ENCODE measurements at places on chromosomes 3 and 15. TPM values are rescaled to one million over a fixed set of nuclear protein-coding genes. Genes with fewer than 3 reads are reported as not detected.

SEMA3G gene
- 0.43 TPM for total RNA-seq

HESX1 gene
- total RNA-seq: 0.14 TPM

CCR2 gene
- not detected for total RNA-seq

CFAP91 gene
- total RNA-seq: 2.2 TPM

GOLGA8Q gene
- total RNA-seq: not detected

DPPA2 gene
- not detected for total RNA-seq

AGBL1 gene
- total RNA-seq: not detected

CAMK1 gene
- total RNA-seq: 40.1 TPM

DNA sequence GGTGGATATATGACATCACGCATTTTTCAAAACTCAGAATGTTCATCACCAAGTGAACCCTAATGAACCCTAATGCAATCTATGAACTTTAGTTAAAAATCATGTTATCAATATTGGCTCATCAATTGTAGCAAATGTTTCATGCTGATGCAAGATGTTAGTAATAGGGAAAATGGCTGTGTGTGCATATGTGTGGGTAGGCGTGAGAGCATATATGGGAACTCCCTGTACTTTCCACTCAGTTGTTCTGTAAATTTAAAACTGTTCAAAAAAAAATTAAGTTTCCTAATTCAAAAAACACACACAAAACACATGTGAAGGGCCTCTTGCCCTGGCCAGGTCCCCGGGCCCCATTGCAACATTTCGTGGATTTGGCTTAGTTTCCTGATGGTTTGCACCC, 89.7 kb upstream of the PROK2 start:
- no peak for DNase-seq

- no peak for DNase-seq
Observed at GRCh38 chr15:99132122-99132521, 27.2 kb downstream of the SYNM start.

DNA sequence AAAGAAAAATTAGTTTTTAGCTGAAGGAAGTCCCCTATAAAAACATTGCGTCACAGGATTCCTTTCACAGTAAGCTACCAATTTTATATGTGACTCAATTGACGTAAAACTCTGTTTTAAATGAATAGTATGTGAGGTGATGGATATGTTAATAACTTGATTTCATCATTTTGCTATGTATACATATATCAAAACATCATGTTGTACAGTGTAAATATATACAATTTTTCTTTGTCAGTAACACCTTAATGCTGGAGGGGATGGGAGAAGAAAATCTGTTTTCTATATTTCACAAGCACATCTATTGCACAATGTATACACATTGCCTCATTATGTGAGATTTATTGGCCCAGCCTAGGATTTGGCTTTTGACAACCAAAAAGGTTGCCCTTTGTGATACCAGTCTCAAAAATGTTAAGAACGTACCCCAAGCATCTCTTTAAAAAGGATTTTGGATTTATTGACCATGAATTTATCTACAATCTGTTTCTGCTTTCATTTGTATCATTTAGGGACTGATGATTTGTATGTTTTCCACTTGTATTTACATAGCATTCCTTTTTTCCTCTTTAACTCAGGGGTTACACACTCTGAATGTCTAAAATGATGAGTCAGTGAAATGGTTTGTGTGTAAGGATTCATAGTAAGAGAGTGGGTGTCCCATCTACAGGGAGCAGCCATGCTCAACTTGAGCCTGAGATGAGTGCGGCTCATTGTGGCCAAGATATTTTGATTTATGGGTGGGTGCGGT, 62.6 kb downstream of the CRTC3 start:
- DNase-seq: peak; percentile 16

DNA sequence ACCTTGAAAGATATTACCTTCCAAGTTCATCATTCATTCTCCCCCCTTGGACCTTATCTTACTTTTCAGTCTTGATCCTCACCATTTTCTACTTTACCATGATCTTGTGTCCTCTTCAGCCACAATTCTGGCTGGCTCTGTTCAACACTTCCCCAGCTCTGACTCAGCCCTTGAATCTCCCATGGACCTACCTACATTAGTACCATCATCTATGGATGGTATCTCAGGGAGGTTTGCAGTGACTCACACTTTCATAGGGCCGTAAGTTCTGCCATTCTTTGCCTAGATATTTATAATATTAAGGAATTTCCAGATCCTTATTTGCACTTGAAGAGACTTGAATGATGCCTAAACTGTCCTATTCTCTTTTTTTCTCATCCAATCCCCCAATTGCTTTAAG, 213.7 kb upstream of the RORA start:
- no peak for DNase-seq

DNA sequence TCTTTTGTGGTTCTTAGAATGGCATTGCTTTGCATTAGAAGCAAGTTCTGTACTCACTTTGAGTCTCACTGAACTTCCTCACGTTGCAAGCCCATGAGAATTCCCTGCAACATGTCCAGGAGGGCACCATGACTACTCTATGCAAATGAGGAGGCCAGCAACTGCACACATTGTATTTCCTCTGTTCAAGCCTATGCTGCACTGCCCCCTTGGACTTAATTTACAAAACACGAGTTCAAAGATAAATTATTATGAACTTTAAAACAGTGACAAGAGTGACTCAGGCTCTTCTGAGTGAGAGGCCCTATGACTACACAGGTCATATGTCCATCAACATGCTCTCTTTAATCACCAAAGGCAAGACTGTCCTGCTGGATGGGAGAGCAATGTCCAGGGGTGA, 484.2 kb upstream of the ATP11B start:
- no peak for DNase-seq

- no peak for DNase-seq
Observed at GRCh38 chr15:31867536-31868442, 162.5 kb upstream of the CHRNA7 start.

- no peak for DNase-seq
Observed at GRCh38 chr15:48614051-48614450, 31.5 kb downstream of the FBN1 start.

DNA sequence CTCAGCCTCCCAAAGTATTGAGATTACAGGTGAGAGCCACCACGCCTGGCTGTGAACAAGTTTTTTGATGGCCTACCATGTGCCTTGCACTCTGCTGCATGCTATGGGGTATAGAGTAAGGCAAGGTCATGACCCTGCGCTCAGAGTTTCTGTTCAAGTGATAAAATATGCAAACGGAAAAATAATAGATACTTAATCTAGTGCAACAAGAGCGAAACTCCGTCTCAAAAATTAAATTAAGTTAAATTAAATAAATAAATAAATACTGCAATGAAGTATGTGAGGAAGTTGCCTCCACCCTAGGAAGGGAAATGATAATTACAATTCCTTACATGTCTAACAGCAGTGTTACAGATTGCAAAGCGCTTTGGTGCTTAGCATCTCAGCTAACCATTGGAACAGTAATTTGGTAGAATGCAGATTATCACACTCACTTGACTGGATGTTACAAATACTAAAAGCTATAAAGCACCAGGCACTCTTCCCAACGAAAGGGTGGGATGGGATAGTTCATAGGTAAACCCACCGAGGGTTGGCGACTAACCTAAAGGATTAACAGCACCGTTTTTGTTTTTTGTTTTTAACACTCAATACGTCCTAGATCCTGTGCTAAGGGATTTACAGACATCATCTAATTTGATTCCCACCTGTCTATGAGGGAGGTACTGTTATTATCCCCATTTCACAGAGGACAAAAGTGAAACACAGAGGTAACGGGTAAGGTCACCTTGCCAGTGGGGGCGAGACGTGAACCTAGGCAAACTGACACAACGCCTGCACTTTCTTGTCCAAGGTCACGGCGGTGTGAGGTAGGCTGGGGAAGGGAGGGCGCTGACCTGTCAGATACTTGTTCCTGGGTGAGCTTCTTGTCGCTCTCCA, 793 bp upstream of the FANCD2 start:
- no peak for DNase-seq

- no peak for DNase-seq
Observed at GRCh38 chr3:188220097-188220788, 66.3 kb downstream of the LPP start.

- DNase-seq: no peak
Observed at GRCh38 chr3:173711619-173712018, 314.1 kb downstream of the NLGN1 start.

DNA sequence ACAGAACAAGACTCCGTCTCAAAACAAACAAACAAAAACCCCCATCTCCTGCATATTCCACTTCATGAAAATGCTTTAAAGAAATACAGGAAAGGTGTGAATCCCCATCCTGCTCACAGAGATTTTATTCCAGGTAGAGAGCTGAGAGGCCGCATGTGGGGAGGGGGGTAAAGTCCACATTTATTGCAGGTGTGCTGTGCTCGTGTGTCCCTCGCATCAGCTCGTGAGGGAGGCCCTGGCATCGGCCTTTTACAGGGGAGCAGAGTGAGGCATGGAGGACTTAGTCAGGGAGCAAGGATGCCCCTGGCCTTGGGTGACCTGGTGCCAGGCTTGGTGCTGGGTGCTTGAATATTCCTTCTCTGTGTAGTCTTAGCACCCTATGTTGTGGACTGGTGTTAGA, 413.5 kb upstream of the C2CD4B start:
- DNase-seq: no peak

- no peak for DNase-seq
Observed at GRCh38 chr15:52509500-52510245, 19.0 kb downstream of the MYO5A start.

DNA sequence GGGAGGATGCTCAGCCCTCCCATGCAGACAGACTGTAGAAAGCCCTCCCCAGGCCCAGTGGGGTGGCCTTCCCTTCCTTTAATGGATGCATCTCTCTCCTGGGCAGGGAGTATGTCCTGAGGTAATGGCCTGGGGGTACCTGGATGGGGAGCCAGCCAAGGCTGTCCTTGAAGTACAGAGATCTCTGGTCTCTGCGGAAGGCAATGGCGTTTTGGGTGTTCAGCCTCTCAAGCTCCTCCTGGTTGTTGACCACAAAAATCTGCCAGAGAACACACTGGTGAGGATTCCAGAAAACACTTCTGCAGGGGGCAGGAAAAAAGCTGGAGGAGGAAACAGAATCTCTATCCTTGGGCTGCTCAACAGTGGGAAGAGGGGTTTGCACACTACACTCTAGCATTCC, 28.9 kb downstream of the EAF1 start:
- no peak for DNase-seq

GRCh38 chr3:46979958-46980497, 562 bp downstream of the NBEAL2 start:
- no peak for DNase-seq

- DNase-seq: no peak
Observed at GRCh38 chr3:103082501-103082900, 647.7 kb downstream of the ZPLD1 start.

DNA sequence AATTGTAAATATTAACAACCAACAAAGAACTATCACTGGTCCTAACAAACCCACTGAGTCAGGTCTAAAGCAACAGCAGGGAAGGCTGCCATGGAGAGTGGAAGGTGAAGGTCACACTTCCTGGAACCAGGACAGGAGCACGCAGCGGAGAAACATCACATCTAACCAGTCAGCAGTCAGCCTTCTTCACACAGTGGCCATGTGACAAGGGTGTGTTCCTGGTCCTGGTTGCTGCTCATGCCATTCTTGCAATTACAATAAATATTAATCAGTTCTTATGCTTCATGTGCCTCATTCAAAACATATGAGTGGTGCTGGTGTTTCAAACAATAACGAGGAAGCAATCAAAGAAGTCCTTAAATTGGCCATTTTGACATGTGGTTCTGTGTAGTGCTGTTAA, 162.8 kb downstream of the ARRDC4 start:
- DNase-seq: no peak

GRCh38 chr3:38460377-38461270, 6.9 kb downstream of the ACVR2B start:
- no peak for DNase-seq

- DNase-seq: no peak
Observed at GRCh38 chr3:23710555-23710954, 95.2 kb upstream of the UBE2E1 start.

DNA sequence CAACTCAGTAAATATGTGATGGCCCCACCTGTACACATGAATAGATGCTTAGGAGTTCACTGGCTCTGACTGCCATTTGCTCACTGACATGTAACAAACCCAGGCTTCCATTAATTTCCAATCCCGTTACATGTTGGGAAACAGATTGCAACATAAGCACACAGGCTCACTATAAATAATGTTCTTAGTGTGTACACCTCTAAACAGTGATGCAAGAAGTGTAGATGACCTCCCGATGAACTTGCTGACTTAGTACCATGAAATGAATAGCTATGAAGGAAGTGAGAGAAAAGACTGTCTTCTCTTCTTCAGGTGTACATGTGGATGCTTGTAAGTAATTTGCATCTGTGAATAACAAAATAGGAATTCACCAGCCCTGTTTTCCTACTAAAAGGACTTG, 21.4 kb upstream of the FSIP1 start:
- peak; percentile 80 for DNase-seq

GRCh38 chr3:81242871-81243270, 518.6 kb downstream of the GBE1 start:
- DNase-seq: no peak
